ENCODE measurements at places on chromosomes 11 and 22.

GRCh38 chr11:131616481-131617140 lies 246.2 kb downstream of the NTM start:
- no peak for DNase-seq

DNA sequence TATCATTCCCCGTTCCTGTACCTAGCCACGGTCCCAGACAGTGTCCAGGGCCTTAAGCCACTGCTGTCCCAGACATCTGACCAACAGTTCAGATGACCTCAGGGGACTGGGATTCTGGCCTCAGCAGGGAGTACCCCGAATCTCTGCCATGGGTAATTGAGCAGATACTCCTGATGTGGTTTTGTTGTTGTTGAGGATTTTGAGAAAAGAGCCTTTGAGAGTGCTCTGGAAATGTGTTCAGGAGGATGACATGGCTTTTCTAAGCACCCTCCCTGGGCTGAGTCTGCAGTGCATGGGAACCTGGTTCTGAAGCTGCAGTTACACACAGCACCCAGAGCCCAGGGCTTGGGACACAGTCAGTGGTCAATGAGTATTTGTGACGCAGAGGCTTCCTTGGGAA lies 30.4 kb downstream of the ADAMTS15 start:
- DNase-seq, result no peak

GRCh38 chr11:45167283-45167682 lies 20.8 kb downstream of the PRDM11 start:
- no peak for DNase-seq

- no peak for DNase-seq
Observed at GRCh38 chr11:130905512-130905911, 10.8 kb downstream of the SNX19 start.

DNA sequence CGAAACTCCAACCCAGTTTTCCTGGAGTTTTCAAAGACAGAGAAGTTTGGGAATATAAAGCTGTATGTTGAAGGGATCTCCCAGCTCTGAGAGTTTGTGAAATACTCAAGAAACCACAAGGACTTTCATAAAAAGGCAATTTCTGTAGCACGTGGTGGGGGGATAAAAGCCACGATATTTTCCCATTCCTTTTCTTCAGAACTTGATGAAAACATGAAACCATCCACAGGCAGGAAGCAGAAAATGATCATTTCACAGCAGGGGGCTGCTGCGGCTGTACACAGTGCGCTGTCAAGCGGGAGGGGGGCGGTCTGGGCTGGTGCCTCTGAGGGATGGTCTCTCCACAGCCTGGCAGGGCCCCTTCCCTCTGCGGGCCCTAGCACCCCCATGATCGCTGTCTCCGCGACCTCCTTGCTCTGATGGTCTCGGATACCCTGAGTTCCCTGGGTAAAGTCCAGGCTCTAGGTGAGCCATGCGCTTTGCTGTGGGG lies 423.2 kb downstream of the MN1 start:
- DNase-seq, result no peak

- no peak for DNase-seq
Observed at GRCh38 chr11:504053-504993, 2.7 kb downstream of the RNH1 start.

DNA sequence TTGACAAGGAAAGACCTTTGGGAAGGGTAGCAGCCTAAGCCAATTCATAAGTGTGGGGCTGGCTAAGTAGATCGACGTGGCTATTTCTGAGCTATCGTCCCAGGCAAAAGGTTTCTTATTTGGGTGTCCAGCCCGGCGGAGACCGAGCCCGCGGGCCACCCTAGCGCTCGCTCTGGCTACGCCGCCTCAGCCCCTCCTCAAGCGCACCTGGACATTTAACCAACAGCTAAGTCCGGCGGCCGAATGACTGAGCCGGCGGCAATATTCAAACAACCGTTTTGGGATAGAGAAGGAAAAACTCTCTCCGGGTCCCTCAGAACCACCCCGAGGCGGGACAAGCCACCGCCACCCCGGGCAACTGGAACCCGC lies 457 bp downstream of the RNF141 start:
- no peak for DNase-seq

GRCh38 chr11:106277484-106277883 lies 200.0 kb downstream of the AASDHPPT start:
- no peak for DNase-seq

DNA sequence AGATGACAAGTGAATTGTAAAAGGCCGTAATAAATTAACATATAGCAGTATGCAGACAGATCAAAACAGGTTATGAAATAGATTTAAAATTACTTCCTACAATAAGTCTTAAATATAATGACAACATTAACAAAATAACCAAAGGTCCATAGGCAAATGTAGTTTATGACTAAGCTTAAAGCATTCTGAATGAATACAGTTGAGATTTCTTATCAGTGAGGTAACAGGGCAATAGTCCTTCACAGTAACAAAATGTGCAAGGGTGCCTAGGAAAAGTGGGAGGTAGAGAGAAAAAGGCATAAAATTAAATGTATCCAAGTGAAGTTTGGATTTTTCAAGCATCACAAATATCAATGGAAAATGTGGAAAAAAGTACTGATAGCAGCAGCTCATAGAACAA lies 20.9 kb upstream of the P4HA3 start:
- no peak for DNase-seq

- DNase-seq, result no peak
Observed at GRCh38 chr11:84261707-84262106, 975.5 kb upstream of the CCDC90B start.

DNA sequence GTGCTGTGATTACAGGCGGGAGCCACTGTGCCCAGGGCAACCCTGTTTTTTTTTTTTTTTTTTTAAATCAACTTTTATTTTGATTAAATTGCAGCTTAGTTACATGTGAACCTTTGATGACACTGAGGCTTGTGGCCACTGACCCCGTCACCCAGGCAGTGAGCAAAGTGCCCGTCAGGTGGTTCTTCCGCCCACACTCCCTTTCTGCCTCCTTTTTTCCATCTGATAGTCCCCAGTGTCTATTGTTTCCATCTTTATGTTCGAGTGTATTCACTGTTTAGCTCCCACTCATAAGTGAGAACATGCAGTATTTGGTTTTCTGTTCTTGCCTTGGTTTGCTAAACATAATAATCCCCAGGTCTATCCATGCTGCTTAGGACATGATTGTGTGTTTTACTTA lies 110.9 kb upstream of the GRK3 start:
- no peak for DNase-seq

GRCh38 chr11:80103142-80103859 lies 662.5 kb upstream of the TENM4 start:
- no peak for DNase-seq

- peak; percentile 78 for DNase-seq
Observed at GRCh38 chr11:67629386-67630227, at the start of gene NUDT8. NUDT8 (minus strand) TSS chr11:67629937; CDS start chr11:67629911, 26 bp downstream.

GRCh38 chr11:104487046-104487806 lies 323.3 kb upstream of the PDGFD start:
- no peak for DNase-seq

DNA sequence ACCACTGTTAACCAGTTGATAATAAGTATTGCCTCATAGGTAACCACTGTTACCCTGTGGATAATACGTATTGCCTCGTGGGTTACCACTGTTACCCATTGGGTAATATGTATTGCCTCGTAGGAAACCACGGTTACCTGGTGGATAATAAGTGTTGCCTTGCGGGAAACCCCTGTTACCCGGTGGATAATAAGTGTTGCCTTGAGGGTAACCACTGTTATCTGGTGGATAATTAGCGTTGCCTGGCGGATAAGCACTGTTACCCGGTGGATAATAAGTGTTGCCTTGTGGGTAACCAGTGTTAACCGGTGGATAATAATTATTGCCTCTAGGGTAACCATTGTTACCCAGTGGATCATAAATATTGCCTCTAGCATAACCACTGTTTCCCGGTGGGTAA lies 27.3 kb upstream of the NXPE4 start:
- DNase-seq, result no peak

GRCh38 chr11:106765469-106766258 lies 252.6 kb downstream of the GUCY1A2 start:
- no peak for DNase-seq

All from T-helper 17 cell (primary cell).